NCI-H1092 (cell line): ENCODE measurements at places on chromosomes 2 and 18.
A peak's percentile ranks its signal among the peaks of the same experiment; 100 is the strongest.

GRCh38 chr18:49610022-49610445 lies 48.2 kb downstream of the LIPG start:
- no peak for DNase-seq

DNA sequence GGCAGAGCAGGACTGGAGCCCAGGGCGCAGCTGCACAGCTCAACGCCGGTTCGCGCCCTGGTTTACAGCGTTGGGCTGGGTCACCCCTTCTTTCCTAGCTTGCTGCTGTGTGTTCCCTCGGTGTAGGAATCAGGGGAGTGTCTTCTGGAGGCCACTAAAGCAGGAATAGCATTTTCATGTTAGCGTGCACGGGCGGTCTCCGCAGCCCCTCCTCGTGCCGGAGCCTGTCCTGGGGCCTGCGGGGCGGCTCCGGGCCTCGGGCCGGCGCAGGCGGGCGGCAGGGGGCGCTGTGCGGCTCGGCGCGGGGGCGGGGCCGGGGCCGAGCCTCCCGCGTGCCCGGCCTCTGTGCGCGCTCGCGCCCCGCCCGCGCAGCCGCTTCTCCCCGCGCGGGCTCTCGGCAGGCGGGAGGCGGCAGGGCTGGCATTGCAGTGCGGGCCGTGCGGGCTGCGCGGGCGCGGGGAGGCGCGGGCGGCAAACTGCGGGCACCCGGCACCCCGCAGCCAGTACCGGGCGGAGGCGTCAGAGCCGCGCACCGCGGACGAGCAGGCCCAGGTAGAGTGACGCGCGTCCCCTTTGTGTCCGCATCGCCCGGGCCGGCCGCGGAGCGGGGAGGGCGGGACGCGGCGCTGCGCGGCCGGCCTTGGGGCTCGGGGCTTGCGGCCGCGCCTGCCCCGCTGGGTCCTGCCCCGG lies at the start of gene RNF144A:
Gene RNF144A (plus strand): TSS at position 342 of the 690 bp plus-strand sequence. CDS start 79,515 bp downstream, outside the sequence.
- peak; percentile 2 for DNase-seq

DNA sequence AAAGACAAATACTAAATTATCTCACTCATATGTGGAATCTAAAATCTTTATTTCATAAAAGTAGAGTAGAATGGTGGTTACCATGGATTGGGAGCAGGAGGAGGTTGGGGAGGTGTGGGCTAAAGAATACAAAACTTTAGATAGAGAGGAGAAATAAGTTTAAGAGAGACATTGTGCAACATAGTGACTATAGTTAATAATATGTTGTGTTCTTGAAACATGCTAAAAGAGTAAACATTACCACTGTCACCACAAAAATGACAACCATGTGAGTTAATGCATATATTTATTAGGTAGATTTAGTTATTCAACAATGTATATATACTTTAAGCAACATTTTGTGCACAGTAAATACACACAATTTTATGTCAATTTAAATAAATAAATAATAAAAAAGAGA lies 128.5 kb upstream of the COL3A1 start:
- no peak for DNase-seq

- no peak for DNase-seq
Observed at GRCh38 chr2:237379636-237380035, 34.3 kb downstream of the COL6A3 start.

DNA sequence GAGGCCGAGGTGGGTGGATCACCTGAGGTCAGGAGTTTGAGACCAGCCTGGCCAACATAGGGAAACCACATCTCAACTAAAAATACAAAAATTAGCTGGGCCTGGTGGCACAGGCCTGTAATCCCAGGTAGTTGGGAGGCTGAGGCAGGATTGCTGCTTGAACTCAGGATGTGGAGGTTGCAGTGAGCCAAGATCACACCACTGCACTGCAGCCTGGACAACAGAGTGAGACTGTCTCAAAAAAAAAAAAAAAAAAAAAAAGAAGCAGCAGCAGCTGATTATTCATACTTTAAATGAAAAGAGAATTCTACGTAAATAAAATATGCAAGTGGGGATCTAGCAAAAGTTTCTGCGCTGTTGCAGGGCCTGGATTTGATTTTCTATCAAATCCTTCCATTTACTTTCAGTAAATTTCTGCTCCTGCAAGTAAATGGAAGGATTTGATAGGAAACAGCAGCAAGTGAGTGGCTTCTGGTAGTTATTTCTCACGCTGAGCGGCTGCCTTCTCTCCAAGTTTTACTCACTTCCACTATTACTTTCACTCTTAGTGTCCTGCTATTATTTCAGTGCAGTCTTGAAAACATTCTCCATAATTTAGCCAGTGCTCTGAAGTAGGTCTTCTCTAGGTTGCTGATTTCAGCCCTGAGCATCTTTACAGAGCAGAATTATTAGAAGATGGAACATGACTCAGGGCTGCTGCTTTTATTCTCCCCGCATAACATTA lies 68.4 kb downstream of the SLC16A14 start:
- DNase-seq = no peak

DNA sequence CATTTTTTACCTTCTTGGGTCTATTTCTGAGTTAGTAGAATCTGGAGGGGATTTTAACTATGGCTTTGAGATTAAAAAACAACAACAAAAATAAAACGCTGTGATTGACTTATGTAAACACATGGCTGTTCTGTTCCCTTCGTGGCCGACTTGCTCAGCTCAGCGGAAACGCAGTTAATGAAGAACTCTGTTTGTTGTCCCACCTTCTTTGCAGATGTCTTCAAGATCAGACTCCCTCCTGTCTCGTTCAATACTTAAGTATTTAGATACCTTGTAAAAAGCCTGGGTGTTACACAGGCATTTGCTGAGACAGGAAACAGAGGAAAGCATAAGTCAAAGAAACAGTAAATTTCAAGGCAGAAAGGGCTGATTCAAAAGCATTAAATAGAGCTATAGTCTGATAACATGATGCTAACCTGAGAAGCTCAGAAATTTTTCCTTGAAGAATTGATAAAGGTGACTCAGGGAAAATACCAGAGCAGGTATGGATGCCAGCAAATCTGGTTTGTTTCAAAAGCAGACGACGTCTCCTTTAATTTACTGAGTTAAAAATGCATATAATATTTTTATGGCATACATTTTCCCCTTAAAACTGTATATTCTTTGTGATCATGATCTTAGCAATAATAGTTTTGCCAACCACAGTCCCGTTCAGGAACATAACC lies 21.7 kb upstream of the POLI start:
- no peak for DNase-seq
